ENCODE measurements at places on chromosomes 6 and 20.

GRCh38 chr6:139635401-139636130 is 261.1 kb upstream of the CITED2 start:
- no peak for DNase-seq

DNA sequence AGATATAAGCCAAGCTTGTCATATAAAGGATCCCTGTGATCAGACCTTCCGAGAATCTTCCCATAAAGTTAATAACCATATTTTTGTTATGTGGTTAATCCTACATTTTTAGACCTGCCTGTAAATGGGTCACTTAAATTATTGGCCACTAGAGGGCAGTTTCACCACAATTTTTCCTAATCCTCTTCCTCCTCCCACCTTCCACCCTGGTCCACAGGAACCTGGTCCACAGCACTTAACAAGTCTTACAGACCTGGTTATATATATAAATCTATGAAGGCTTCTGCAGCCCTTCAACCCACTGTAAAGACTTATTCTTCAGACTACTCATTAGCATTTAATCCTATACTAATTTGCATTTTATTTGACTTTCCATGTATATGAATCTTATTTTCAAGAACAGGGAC is 28.3 kb downstream of the MRS2 start:
- DNase-seq, result no peak

- DNase-seq, result no peak
Observed at GRCh38 chr6:14037402-14038277, 79.9 kb upstream of the CD83 start.

GRCh38 chr6:119890470-119890869 is 540.9 kb upstream of the MAN1A1 start:
- no peak for DNase-seq

DNA sequence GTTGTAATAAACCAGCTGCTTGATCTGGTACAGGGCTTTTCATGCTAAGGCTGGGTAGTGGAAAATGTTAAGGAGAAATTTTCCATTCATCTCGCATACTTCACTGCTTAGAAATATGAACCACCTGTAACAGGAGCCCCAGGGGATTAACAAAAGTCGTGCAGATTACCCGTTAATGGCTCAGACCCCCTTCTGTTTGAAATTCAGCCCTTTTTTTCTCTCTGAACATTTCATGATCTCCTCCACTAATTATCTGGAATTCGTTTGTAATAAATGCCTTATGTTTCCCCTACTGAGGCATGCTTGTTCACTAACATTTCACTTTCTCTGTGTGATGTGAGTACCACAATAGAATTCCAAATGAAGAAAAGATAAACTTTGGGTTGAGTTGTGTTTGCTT is 336.4 kb upstream of the HSF2 start:
- DNase-seq, result no peak

Data from gastrocnemius medialis (tissue), 4 donors.